ENCODE measurements at places on chromosomes 2 and 18.

- no peak for DNase-seq
Observed at GRCh38 chr2:62477573-62477972, 28.4 kb downstream of the TMEM17 start.

DNA sequence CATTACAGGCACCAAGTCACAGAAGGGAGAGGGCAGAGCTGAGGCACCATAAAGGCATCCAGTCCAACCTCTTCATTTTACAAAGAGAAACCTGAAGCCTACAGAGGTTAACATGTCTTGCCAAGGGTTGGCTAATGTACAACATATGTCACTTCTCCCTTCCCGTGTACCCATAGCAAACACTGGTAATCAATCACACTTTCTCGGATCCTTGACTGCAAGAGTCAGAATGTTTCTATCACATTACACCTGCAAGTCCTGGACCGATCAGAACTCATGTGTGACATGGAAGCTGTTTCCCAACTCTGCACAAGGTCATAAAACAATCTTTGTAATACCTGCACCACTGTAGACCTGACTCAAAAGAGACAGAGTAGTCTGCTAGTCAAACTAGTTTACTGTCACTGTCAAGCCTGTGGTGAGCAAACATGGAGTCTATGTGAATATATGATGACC, 6.0 kb downstream of the ANKRD44 start:
- DNase-seq = no peak

GRCh38 chr18:77373730-77374445, 124.2 kb downstream of the GALR1 start:
- DNase-seq = no peak

DNA sequence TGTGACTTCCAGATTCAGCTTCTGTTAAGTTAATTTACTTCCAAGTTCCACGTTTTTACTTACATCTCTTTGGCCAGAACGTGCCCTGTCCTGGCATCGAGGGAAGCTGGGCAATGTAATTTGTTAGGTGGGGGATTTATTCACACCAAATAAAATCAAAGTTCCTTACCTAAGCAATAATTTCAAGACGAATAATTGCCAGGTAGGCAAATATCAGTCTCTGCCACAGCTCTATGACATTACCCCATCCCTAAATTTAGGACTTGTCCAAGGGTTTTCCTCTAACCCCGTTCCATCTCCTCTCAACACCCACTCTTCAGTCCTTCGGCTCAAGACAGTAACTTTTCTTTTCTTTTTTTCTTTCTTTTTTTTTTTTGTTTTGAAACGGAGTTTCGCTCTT, 38.3 kb upstream of the LAMA1 start:
- no peak for DNase-seq

GRCh38 chr2:102224824-102225739, 38.3 kb downstream of the IL1RL2 start:
- DNase-seq = no peak

GRCh38 chr2:236562434-236562833, 7.2 kb upstream of the ACKR3 start:
- no peak for DNase-seq

- DNase-seq = no peak
Observed at GRCh38 chr2:29719639-29720038, 201.7 kb downstream of the ALK start.

Data from stimulated activated CD4-positive, alpha-beta T cell treated with anti-CD3 and anti-CD28 coated beads, Interleukin-4, amount 100 ng/mL, for 4 hours (primary cell).